Uterus (tissue), 4 donors: ENCODE measurements at places on chromosomes 11 and 22. TPM values are rescaled to one million over a fixed set of nuclear protein-coding genes. Genes with fewer than 3 reads are reported as not detected.

DNA sequence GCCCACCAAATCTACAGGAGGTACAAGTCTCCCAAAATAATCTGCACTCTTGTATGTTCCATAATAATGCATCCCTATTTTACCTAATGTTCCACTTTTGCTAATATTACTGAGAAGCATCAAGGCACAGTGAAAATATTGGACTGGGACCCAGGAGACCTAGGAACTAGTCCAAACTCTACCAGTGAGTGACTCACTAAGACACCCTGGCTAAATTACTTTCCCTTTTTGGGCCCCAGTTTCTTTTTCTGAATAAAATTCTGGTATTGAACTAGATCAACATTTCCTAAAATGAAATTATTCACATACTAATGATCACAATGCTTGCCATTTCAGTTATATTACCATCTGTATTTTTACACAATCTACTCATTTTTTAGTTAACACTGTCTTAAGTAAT, 19.6 kb downstream of the THAP12 start:
- DNase-seq = no peak

DNA sequence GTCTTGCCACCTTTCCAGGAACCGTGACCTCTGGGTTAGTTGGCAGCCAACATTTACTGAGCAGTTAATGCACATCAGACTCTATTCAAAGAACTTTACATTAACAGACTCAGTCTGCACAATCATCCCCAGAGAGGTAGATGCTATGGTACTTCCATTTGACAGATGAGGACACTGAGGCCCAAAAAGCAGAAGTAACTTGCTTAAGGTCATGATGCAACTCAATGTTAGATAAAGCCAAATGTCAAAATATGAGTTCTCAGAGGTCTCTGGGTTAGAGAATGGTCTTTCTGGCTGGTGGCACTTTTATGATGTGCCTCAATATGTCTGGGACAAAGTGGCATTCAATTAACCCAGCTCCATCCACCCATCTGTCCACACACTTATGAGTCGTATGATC, 450.0 kb downstream of the MIAT start:
- DNase-seq = no peak

DNA sequence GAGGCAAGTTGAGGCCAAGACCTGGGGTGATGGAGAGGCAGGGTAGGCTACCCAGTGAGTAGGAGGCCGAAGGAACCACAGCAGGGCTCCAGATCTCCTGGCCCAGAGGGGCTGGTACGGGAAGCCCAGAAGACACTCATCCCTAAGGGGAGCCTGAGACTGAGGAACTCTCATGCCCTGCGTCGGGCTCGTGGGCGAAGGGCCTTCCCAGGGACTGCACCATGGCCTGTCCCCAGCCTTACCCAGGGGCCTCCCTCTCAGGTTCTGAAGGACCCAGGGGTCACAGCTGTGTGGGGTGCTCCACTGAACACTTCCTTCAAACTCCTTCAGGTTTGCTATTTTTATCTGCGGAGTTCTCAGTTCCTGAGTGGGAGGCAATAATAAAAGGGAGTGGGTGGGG, 15.8 kb upstream of the SYT12 start:
- no peak for DNase-seq

DNA sequence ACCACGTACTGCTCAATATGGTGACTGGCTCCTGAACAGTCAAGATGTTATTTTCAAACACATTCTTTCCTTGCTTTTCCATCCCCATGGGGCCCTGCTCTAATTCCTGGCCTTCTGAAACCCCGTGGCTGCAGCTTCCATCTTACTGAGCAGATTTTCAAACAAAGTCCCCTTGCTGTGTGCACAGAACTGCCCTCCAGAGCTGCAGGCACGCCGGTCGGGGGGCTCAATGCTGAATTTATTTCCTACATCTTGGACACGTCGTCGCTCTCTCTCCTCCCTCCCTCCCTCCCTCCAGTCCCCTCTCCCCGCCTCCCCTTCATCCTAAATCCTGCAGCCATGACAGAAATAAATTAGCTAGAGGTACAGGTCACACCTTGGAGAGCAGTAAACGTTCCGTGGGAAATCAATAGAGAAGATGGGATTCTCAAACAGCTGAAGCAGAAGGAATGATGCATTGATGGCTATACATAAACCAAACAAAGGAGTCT, 243.1 kb upstream of the BLID start:
- no peak for DNase-seq

GRCh38 chr11:290621-291231, 1.8 kb downstream of the PGGHG start:
- DNase-seq = peak; percentile 11

GRCh38 chr11:106540001-106540400, 462.5 kb downstream of the AASDHPPT start:
- DNase-seq = no peak

The SFI1 gene
- 33.1 TPM for total RNA-seq

The DEPDC5 gene
- total RNA-seq = 43.9 TPM

GRCh38 chr11:16191868-16192240, 164.5 kb downstream of the SOX6 start:
- DNase-seq = no peak

GRCh38 chr11:86193297-86194095, 51.1 kb upstream of the EED start:
- peak; percentile 71 for DNase-seq

DNA sequence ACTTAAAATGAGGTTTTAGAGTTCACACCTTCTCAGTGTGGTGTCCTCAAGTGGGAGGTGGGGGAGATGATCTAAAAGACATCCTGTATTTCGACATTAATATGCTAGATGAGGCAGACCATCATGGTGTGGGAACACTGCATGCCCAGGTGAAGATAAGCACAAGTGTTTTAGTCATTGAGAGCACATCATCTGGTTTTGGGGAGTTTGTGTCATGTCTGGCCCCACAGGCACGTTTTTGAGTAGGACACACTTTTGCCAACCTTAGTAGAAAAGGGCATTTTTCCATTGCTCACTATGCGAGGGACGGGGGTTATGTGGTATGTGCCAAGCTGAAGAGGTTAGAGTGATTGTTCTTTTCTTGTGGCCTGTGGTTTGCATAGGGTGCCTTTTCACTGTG, 189.3 kb downstream of the DBX1 start:
- no peak for DNase-seq

DNA sequence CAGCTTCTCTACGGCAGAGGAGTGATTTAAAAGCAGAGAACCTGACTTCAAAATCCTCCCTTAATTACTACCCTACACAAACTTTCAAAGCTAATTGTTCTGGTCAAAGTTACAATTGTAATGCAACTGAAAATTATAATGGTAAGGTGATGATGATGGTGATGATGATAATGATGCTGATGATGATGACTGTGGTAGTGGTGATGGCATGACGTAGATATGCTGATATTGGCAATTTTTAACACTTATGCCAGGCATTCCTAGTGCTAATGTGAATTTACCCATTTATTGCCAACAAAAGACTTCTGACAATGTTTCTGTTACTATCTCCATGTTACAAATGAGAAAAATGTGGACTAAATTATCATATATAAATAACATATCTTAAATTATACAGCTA, 1831.1 kb downstream of the LRRC4C start:
- DNase-seq = no peak

- DNase-seq = no peak
Observed at GRCh38 chr11:128283451-128283850, 303.9 kb downstream of the ETS1 start.

The MS4A6A gene
- total RNA-seq = 44.7 TPM

The NELL1 gene
- total RNA-seq = 0.34 TPM

DNA sequence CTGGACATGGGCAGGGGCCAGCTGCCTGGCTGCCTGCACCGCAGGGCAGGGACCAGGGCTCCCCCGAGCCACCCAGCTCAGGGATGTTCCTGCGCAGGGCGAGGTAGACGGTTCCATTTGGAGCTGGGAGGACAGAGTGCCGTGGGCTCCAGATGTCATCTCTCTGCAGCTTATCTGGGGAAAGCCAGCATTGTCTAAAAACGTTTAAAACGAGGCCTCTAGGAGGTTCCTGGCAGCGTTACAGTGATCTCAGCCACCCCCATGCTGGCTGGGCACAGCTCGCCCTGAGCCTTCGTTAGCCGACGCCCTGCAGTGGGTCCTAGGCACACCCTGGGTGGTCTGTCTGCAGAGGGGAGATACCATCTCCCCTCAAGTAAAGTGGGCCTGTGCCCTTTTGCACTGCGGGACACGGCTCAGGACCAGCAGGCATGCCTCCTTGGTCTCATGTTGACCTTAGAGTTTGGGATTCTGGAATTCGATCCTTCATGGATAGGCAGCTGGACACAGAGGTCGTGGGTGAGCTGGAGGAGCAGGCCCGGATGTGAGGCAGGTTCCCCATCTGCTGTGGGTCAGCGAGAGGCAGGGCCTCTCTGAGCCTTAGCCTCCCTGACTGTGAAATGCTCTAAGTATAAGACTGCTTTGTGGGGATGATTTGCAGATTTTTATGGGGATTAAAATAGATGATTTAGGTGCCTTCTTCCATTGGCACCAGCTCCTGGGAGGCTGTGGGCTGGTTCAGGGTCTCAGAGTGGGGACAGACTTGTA, 14.1 kb downstream of the SYNGR1 start:
- no peak for DNase-seq

The LDHAL6A gene
- total RNA-seq = not detected

GRCh38 chr11:93526641-93527583, 16.3 kb downstream of the SMCO4 start:
- DNase-seq = no peak

GRCh38 chr11:45048870-45049691, 97.4 kb upstream of the PRDM11 start:
- DNase-seq = peak; percentile 37

The CCDC116 gene
- 1.5 TPM for total RNA-seq

GRCh38 chr11:10305262-10305963, 540 bp downstream of the ADM start:
- DNase-seq = peak; percentile 44

The SPTBN2 gene
- under 0.01 TPM for total RNA-seq

DNA sequence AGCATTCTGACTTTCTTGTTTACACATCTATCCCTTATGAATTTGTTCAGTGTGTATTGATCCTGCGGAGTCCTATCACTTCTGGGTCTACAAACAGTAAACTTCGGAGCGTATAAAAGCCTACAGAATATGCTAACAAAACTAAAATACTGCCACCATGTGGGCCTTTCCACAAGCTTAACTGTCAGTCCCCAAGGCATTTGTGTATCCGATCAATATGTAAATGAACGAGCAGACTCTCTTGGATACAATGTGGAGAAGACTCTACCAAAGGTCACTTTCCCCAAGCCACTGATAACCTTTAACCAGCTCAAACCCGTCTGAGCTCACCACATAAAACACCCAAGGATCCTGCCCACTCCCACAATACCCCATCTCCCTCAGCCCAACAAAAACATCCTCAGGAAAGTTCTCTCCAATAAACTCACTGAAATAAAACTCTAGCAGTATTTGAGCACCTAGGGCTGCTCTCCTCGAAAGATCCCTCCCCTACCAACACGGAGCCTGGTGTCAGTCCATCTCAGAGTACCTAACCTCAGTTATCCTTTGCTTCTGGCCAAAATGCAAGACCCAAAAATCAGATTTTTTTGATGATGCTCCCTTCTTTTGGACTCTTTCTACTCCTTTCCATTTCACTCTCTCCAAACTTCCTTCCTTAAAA, 17.8 kb downstream of the ADA2 start:
- no peak for DNase-seq

DNA sequence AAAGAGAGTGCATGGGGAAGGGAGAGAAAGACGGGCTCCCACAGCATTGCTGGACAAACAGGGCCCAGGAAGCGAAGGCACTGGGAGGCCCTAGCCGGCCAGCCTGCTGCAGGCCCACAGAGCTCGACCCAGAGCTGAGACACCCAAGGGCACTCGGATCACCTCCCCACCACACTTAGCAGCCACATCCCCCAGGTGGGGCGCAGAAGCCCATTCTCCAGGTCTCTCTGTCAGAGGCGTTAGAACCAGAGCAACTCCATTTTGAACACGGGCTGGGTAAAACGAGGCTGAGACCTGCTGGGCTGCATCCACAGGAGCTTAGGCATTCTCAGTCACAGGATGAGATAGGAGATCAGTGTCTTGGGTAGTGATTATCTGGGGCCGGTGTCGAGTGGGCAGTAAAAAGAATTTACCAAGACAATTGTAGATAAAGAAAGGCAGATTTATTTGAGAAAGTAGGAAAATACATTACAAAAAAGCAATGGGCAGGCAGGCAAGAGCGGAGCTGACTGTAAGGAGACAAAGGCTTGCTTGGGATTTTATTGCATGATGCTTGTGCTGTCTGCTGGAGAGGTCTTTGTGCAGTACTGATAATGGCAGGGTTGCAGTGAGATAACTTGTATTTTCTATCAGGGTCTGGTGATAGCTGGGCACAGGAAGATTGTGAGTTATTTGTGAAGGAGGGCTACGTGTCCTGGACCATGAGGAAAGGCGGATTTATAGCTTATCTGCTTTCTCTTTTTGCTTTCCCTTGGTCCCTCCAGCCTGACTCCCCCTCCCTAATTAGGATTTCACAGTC, 13.4 kb upstream of the CAPN5 start:
- DNase-seq = no peak

The RASSF10 gene
- 0.27 TPM for total RNA-seq

DNA sequence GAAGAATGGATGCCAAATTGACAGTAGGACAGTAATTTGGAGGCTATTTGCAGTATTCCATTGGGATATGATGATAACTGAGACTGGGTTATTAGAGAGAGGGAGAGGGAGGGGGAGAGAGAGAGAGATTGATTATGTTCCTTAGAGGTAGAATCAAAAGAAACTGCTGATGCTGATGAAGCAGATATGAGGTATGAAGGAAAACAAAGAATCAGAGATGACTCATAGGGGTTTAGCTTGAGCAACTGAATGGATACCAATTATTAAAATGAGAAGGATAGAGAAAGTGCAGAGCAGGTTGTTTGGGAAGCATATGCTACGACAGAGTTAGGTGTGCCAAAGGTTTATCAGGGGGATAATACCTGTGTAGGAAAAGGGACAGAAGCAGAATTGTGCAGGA, 12.8 kb upstream of the NUCB2 start:
- no peak for DNase-seq

DNA sequence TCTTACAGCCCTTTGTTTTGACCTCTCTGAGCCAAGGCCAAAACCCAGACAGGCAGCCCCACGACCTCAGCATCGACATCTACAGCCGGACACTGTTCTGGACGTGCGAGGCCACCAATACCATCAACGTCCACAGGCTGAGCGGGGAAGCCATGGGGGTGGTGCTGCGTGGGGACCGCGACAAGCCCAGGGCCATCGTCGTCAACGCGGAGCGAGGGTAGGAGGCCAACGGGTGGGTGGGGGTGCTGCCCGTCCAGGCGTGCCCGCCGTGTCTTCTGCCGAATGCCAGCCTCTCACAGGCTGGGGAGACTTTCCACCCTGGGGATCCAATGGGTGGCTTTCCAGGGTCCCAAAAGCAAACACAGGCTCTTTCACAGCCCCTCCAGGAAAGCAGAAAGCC, 37.1 kb upstream of the PPP6R3 start:
- no peak for DNase-seq

DNA sequence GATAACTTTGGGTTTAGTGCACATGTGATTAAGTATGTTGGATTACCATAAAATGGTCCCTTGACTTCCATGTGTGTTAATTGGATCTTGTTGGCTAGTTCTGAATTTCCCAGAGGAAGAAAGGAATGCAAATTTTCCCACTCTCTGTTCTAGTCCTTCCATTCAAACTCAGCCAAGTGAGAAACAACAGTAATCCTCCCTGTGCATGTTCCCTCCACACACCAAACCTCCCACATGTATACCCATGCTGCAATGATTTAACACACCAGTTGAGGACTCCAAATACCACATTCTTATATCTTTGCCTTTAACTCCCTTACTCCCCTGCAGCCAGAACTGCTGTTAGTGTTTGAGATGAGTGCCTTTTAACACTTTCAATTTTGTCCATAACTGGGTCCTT, 1158.9 kb downstream of the DLG2 start:
- DNase-seq = no peak

The TEX54 gene
- not detected for total RNA-seq
